Right lobe of liver (tissue), 6 donors: ENCODE measurements at places on chromosomes 1 and 21.

DNA sequence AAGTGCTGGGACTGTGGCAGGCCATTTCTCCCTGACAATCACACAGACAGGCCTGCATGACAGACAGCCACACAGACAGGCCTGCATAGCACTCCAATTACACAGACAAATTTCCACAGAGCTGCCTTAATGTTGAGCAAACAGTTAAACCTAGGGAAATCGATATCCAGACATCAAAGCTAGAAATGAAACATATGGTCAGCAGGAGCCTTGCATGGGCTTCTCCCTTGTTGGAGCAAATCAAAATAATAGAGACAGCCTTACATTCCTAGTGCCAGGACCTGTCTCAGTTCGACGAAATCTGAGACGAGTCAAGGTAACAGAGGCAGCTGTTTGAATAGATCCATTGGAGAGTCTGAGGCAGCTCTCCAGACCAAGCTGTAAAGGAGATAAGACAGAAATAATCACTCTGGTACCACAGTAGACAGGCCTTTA lies 42.4 kb downstream of the OLFML3 start:
- DNase-seq, result no peak

GRCh38 chr1:168408884-168409283 lies 128.2 kb downstream of the TBX19 start:
- DNase-seq, result no peak

- DNase-seq, result no peak
These were observed 277.3 kb downstream of the KAZN start for GRCh38 chr1:14875524-14876509.

- no peak for DNase-seq
These were observed 132.8 kb downstream of the SNX7 start for GRCh38 chr1:98794196-98794886.
